ENCODE measurements at places on chromosomes 11 and 22.
A peak's percentile ranks its signal among the peaks of the same experiment; 100 is the strongest.

- no peak for DNase-seq
These were observed 80.4 kb downstream of the MYEOV start for GRCh38 chr11:69374110-69374945.

- no peak for DNase-seq
These were observed 287.0 kb downstream of the DYNC2H1 start for GRCh38 chr11:103396237-103396636.

DNA sequence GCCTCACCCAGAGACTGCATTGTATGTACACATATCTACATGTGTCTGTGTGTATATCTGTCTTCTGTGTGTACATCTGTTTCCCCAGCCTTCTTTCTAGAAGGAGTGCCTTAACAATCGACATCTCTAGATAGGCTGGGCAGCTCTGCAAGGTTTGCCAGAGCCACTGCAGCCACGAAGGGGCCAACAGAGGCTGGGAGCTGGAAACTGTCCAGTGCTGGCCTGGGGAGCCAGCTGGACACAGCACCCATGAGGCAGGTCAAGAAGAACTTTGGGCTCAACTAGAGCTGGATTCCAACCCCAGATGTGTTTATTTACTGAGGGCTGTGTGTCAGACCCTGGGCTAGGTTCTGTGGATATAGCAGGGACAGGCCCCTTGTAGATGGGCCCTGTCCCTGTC lies 3.3 kb downstream of the SGSM1 start:
- DNase-seq = no peak

DNA sequence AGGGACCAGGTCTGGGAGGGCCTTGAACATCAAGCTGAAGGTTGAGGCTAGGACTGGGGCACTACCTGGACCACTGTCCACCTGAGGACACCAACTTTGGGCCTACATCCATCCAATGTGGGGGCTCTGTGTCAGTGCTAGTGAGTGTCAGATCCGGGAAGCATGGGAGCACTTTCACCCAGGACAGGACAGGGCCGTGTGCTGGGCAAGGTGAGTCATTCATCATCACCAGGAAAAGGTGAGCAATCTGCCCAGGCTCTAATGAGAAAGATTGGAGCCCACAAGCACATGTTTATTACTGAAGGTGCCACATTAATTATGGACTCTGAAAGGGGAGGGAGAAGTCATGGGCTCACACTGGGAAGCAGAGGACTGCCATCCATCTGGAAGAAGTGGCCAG lies 39.7 kb upstream of the DRD2 start:
- DNase-seq = no peak

- DNase-seq = no peak
These were observed 52.8 kb downstream of the FAM76B start for GRCh38 chr11:95736809-95737208.

DNA sequence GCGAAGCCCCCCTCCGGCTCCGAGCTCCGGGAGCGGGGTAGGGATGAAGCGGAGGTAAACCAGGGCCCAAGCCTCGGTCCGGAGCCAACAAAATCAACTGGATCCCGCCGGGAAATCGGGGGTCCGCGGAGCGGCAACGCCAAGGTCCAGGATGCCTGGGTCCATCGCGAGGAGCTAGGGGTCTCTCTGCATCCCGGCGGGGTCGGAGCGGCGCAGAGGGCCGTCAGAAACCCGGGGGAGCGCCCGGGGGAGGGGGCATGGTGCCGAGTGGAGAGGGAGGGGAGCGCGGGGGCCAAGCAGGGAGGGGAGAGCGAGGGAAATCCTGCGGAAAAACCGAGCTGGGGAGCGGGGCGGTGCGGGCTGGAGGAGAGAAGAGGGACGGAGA lies 51.8 kb downstream of the SLC22A12 start:
- DNase-seq = no peak

GRCh38 chr11:6481924-6482275 lies 599 bp downstream of the TIMM10B start:
- no peak for DNase-seq

GRCh38 chr22:44180706-44181032 lies at the start of gene PARVG:
Gene PARVG (plus strand): TSS chr22:44180925. CDS start chr22:44183330, 2,405 bp downstream.
- DNase-seq = peak; percentile 30
